Ammon's horn (tissue), 1 donor: ENCODE measurements at places on chromosomes 5 and 9.

GRCh38 chr5:97105501-97106215 lies 36.8 kb downstream of the LIX1 start:
- DNase-seq: no peak

- DNase-seq: no peak
Observed at GRCh38 chr5:108919591-108920326, 172.1 kb downstream of the FER start.

DNA sequence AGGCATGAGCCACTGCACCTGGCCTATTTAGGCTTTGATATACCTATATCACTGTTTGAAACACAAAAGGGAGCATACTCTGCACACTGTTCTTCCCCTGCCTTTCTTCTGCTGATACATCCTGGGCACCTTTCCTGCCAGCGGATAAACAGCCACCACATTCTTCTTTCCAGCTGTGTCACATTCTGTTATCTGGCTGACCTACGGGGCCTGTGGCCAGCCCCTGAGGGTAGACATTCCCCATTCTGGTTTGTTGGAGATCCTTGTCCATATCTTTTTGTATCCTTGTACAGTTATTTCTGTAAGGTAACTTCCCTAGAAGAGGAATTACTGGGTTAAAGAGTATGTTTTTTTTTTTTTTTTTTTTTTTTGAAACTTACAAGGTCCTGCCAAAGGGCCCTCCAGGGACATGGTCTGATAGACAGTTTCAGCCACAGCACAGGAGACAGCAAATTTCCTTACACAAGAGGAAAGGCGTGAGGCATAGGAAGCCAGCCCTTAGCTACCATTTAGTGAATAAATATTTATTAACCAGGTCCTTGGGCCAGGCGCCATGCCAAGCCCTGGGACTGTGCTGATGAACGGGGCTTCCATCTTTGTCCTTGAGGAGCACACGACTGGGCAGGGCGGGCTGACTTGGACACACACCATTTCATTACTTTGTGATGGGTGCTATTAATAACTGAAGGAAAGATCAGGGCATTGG lies 57.8 kb downstream of the ERGIC1 start:
- no peak for DNase-seq

DNA sequence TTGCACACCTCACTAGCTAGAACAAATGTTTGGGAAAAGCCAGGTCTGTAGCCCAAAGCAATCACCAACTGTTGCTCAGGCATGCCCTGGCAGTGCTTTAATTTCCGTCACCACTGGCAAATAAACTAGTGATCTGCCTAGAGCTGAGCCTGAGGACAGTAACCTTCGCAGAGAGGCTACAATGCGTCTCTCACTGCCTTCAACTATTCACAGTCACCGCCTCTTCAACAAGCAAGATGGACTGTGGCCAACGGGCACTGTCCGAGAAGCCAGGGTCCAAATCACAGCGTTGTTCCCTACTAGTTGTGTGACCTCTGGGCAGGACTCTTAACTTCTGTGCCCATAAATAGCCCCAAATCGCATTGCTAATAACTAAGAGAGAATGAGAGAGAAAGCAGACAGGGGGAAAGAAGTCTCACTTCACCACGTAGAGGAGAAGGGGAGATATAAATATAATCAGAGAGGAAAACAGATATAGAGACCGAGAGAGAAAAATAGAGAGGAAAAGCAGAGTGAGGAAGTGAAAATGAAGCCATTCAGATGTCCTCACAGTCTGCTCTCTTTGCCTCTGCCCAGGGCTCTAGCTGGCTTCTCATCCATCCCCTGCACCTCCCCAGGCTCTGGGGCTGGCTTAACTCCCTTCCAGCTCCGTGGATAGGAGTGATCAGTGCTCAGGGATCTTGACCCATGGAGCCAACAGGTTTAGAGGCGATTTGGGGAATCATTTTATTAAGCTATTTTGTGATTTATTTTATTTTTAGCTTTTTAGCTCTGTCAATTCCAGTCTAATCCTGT lies 157.9 kb downstream of the ZDHHC21 start:
- no peak for DNase-seq

DNA sequence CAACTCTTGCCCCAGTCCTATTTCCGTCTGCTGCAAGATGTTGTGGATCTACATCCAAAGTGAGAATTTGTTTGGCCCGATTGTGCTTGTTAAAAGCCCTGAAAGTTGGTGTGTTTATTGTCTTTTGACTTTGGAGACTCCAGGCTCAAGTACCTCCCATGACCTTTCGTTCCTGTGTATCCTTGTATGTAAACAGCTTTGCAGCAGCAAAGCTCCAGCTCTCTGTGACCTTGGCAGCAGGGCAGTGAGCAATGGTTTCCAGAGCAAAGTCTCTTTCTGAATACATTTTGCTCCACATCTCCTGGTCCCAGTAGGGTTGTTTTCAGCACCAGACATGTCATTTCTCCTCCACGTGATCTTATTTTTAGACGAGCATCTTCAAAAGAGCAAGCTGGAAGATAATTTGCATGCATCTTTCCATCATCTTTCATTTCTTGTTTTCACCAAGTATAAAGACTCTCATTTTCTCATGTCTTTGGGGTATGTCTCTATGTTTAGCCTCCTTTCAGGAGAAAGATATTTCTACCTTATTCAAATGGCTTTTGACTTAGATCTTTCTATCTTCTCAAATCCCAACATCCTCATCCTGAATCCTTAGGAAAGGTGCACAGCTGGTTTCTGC lies 68.1 kb upstream of the ERCC6L2 start:
- no peak for DNase-seq

GRCh38 chr9:118578467-118578866 lies 790.8 kb downstream of the BRINP1 start:
- DNase-seq: no peak

- DNase-seq: no peak
Observed at GRCh38 chr5:136106351-136107031, 26.2 kb upstream of the SMAD5 start.

DNA sequence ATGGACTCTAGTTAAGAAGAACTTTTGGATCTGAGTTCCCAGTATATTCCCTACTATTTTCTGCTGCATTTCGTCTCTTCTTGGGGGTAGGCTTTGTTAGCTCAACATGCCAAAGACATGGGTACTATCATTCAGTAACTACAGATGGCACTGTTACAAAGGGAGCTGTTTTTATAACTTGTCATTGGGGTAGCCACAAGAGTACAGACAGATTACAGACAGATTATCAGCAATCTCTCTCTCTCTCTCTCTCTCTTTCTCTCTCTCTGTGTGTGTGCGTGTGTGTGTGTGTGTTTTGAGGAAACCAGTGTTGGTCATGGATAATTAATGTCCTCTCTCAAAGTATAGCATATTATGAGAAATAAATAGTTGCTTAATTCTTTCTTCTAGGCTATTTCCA lies 116.1 kb downstream of the WDR70 start:
- DNase-seq: peak; percentile 13

- DNase-seq: no peak
Observed at GRCh38 chr5:159211729-159212174, 2.4 kb upstream of the RNF145 start.

DNA sequence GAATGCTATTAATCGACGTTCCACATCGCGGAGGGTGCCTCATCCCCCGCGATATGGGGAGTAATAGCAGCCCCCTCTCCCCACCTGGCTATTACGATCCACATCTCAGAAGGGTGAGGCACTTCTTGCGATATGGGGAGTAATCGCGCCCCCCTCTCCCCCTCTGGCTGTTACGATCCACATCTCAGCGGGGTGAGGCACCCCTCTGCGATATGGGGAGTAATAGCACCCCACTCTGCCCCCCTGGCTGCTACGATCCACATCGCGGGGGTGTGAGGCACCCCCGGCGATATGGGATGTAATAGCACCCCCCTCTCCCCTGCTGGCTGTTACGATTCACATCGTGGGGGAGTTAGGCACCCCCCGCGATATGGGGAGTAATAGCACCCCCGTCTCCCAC lies 128.5 kb downstream of the TMEM38B start:
- no peak for DNase-seq

- peak; percentile 43 for DNase-seq
Observed at GRCh38 chr5:111975133-111975532, 218.1 kb upstream of the NREP start.

DNA sequence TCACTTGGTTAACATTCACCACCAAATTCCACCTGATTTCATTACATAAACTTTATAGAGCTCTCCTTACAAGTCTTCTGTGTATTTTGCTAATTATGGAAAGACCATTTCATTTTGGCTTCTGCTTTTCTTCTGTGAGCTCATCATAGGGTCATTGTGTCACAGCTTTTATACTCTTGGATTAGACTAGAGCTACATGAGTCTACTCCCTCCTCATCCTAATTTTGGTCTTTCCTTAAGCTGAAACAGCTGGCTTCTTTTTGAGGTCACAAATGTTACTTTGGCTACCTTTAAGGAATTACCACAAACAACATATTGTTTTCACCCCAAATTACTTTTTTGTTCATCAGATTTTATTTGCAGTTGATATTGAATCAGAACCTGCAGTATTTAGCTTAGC lies 103.0 kb downstream of the NPR3 start:
- DNase-seq: no peak

DNA sequence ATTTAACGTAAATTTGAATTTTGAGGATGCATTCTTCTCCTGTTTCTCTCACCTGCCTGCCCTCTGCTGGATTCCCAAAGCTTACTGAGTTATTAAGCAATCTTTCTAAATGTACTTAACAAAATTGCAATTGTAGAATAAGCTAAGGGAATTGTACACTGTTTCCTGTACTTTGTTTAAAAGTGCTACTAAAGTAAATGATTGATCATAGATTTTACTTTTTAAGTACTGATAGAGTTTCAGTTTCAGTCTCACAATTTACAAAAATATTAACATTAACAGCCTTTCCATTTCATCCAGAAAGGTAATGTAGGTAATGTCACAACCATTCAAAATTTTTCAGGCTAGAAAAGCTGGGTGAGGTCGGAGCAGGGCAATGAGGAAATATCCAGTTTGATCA lies 4.8 kb upstream of the RANBP17 start:
- DNase-seq: no peak
